ENCODE measurements at places on chromosomes 16 and 17.

DNA sequence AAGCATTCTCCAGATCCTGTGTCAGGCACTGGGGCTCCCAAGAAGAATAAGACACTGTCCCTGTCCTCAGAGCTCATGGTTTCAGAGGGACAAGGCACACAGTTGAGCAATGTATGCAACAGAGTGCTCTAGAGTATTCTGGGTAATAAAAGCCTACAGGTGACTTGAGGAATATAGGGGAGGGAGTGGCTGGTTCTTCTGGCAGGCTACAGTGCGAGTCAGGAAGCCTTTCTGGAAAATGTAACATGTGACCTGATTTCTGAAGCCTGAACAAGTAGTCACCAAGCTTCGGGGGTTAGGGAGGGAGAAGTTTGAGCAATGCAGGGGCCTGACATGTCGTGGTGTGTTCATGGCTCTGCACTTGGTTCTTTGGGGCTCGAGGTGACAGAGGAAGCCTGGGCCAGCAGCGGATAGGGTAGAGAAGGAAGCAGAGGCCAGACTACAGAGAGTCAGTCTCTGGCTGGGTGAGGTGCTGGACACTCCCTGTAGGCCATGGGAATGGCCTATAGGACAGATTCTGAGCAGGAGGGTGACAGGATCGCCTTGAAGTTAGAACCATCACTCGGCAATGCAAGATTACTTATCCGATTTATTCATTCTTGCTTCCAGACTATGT, 16.0 kb upstream of the LRRC75A start:
- DNase-seq: no peak

- no peak for DNase-seq
These were observed 128.0 kb upstream of the CACNG5 start for GRCh38 chr17:66706851-66707450.

GRCh38 chr17:64051153-64051552, 30.7 kb upstream of the ICAM2 start:
- no peak for DNase-seq

GRCh38 chr17:39416141-39416540, 14.7 kb upstream of the FBXL20 start:
- DNase-seq: no peak

- DNase-seq: no peak
These were observed 131.5 kb downstream of the SNX11 start for GRCh38 chr17:48238933-48239602.

DNA sequence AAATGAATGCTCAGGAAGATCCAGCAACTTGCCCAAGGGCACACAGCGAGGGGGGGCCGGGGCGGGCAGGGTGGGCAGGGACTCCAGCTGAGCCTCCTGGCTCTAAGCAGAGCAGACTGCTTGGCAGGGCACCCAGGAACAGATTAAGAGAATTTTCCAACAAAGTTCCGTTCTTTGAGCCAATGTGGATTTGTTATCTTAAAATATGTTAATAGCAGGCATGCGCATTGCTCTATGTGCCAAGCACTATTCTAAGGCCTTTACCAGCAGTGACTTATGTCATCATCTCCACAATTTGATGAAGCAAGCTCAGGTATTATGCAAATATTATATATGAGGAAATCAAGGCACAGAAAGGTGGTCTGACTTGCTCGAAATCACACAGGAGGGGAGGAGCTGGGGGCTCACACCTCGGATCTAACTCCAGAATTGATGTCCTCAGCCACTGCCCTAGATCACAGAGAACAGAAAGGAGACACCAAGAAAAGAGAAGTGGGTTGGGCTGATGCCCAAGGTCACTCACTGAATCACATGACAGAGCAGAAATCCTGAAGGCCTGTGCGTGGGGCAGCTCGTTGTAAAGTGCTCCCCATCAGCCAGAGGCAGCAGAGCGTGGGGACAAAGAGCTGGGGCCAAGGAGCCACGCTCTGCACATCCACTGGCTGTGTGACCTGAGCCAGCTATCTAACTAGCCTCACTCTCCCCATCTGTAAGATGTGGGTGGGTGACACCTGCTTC, 23.2 kb upstream of the MEAK7 start:
- no peak for DNase-seq

GRCh38 chr17:81930142-81931125, 2.9 kb upstream of the MAFG start:
- no peak for DNase-seq

- no peak for DNase-seq
These were observed 540 bp upstream of the ACLY start for GRCh38 chr17:41919165-41919817.

DNA sequence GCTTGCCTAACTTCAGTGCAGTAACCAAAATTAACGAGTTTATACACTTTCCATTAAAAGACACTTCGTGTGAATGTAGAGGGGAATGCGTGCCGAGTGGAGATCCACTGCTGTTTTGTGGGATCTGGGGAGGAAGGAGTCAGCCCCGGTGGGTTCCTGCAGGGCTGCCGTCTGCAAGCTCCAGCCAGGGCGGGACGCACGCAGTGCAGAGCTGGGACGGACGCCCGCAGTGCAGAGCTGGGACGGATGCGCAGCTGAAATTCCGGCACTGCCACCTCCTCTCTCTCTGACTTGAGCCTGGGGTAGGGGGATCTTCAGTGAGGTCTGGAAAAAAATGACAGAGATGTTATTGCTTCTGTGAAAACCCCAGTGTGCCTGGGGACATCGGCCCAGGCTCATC, 16.5 kb upstream of the ZC3H18 start:
- DNase-seq: no peak

GRCh38 chr16:19210968-19211367, 42.9 kb downstream of the SYT17 start:
- peak; percentile 81 for DNase-seq

Data from B cell (primary cell).